NCI-H2081 (cell line): ENCODE measurements at places on chromosomes 4 and X.

- no peak for DNase-seq
These were observed 102.0 kb upstream of the LSM6 start for GRCh38 chr4:146073517-146073916.

DNA sequence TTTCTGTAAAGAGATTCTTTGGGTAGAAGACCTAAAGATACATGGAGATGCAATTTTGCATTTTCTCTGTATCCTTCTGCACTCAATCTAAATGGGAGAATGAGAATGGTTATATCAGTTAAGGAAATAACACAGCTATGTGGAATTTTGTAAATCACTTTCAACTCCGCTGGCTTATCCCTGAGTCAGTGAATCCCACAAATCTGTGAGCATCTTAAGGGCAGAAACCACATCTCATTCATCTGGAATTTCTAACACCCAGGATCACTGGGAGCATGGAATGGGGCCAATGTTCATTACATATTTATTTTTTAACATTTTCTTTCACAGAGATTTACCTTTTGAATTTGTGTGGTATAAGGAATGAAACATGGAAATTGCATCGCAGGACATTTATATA, 167.8 kb downstream of the CFAP47 start:
- no peak for DNase-seq

GRCh38 chr4:68359508-68359907, 9.6 kb upstream of the YTHDC1 start:
- no peak for DNase-seq

- DNase-seq = no peak
These were observed 32.3 kb upstream of the IQSEC2 start for GRCh38 chrX:53313728-53314105.

DNA sequence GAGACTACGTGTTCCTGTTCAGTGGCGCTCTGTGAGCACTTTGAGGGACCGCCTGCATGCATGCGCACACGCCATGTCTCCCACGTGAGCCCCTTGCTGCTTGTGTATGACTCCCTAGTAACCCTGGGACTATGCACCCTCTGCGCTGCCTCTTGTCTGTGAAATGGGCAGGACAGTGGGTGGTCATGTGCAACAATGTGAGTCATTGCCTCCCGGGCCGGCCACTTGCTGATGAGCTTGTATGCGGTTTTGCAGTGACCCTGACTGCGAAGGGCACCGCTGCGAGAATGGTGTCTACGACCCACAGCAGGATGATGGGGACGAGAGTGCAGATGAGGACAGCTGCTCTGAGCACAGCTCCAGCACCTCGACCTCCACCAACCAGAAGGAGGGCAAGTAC, 61.4 kb downstream of the TNIP2 start:
- no peak for DNase-seq

DNA sequence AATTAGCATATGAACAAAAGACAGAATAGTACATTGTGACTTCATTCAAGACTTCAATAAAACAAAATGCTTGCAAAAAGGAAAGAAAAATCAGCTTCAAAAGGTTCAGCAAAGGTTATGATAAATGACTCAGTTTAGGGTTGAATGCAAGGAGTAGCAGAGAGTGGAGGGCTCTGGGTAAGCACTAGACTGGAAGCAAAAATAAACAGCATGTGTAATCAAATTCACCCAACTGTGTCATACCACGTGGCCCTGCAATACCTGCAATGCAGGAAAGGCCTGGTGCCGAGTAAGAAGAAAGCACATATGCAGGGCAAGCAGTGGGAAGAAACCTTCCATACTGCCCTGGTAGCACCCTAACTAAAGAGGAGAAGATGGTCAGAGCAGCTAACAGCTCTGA, 88.7 kb downstream of the ATP11C start:
- no peak for DNase-seq

GRCh38 chr4:66562276-66562806, 892.1 kb upstream of the EPHA5 start:
- DNase-seq = no peak
